Glomerular endothelial cell (primary cell): ENCODE measurements at places on chromosomes 5 and 9. TPM values are rescaled to one million over a fixed set of nuclear protein-coding genes. Genes with fewer than 3 reads are reported as not detected.

DNA sequence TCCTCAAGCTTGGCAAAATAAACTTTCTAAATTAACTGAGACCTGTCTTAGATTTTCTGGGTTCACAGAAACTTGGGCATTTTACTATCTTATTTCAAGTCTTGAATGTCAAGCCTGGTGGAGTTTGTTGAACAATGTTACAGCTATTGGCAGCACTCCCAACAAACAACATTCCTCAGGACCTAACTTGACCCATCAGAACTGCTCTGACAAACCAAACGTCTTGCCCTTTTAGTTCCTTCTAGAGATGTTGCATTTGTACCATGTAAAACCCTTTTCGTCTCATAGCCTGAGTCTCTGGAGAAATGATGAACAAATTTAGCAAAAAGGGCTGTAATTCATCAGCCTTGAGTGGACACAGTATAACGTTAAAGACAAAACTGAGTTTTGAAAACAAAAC lies 51.1 kb downstream of the GNA14 start:
- DNase-seq, result no peak

DNA sequence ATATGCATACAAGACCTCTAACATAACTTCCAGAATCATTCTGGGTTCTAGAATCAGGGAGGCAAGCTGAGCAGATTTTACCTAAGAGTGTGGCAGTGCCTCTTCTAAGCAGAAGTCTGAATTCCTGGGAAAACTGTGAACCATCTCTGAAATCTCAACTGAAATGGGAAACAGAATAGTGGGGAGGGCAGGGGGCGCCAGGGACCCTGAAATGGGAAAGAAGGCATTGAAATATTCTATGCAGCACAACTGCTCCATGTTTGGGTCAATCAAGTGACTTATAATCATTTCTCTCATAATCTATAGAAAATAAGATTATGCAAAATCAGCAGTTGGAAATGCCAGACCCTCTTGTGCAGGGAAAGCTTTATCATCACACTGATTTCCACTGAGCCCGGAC lies 156.1 kb downstream of the EBF1 start:
- DNase-seq, result no peak

GRCh38 chr5:125370461-125371205 lies 624.2 kb upstream of the ZNF608 start:
- no peak for DNase-seq

- DNase-seq, result no peak
Measured at GRCh38 chr9:99072040-99072394, 32.9 kb upstream of the TGFBR1 start.

GRCh38 chr5:64188776-64189175 lies 23.1 kb downstream of the RNF180 start:
- no peak for DNase-seq

GRCh38 chr5:157492886-157493285 lies 32.9 kb downstream of the NIPAL4 start:
- DNase-seq, result no peak

DNA sequence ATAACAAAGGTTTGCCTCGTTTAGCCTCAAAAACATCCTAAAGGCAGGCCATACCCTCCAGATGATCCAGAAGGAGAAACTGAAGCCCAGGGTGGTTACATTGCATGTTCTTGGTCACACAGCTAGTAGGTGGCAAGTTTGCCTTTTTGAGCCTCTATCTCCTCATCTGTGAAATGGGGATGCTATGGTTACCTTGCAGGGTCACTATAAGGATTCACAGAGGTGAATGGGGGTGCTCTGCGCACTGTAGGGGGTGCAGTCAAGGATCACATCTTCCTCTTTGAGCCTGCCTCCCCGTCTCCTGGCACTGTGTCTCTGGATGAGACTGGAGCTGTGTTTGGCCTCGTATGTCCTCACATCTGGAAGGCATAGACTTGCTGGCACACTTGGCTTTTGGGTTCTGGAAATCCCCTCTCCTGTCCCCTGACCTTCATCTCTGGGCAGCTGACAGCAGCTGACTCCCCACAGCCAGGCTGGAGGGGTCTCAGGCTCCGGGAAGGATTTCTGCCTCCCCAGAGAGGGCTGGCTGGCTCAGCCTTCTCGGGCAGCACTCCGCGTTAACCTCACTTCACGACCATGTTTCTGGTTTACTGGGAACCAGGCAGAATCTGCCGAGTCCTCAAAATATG lies 167.7 kb downstream of the RGS3 start:
- no peak for DNase-seq

DNA sequence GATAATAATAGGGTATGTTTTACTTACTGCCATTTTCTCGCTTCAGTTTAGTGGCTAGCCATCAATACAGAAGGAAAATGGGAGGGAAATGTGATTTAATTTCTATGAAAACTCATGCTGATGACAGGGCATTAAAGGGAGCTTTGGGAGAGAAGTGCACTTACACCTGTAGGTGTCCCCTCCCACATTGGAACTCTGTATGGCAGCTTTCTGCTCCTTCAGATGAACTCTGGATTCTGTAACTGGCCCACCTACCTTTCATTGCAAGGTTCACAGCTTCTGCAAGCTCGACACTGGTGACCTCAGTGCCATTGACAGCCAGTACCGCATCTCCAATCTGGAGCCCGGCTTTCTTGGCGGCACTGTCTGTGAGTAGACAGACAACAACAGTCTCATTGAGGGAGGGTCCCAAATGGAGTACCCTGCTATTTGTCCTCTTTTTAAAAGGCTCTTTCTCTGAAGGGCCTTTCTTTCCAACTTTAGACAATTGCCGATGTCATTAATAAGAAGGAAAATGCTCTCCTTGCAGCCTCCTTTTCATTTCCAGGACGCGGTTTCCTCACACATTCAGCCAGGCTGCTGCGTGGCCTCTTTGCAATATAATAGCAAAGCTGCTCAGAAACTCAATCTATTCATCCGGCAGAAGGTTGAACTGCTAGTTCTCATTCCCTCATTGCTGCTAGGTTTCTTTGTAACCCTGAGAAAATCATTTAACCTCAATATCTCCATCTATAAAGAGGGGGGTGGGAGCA lies 63.6 kb downstream of the NUDT12 start:
- no peak for DNase-seq

DNA sequence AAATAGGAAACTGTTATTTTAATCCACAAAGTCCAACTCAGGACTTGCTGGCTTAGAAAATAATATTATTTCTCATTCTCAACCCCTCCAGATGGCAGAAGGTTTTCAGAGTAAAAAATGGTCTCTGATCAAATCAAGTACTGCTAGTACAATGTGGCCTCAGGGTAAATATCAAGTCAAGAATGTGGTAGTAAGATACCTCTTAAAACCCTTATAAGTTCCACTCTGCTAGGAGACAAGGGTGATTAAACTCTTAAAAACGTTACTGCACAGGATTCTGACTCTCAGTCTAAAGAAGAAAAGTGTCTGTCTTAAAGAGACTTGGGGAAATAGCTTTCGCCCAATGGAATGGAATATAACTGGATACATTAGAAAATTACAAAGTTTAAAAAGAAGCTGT lies 120.8 kb upstream of the PDE4D start:
- no peak for DNase-seq

DNA sequence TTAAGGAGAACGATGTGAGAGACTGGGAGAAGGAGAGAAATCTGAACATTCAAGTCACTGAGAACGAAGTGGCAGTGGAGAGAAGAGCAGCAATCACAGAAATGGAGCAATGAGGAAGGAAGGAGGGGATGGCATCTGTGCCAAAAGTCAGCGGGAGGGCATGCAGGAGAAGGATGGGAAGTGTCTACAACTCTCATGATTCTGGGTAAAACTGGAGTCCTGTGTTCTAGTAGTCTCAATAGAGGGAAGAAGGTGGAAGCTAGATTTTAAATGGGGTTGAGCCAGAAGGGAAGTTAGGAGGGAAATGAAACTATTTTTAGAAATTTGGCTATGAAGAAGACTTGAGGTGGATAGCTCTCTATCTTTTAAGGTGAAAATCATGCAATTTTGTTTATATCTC lies 39.1 kb upstream of the SPATA31C2 start:
- DNase-seq, result no peak

GRCh38 chr5:97797994-97798451 lies 615.0 kb upstream of the RIOK2 start:
- DNase-seq, result no peak

DNA sequence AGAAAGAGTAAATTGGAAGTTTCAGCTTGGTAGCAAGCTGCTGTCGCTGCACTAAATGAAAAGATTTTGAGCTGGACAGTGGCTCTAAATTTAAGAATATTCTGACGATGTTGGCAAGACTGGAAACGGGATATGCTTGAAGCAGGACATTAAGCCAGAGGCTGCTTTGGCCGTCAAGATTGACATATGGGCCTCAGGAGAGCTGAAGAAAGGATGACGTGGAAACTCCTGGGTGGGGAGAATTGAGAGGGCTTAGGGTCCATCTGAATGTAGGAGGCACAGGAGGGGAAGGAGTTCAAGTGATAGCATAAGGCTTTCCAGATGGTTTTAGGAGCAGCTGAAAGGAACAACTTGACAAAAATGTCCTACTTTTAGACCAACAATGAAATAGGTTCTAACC lies 108.9 kb downstream of the PAPPA start:
- no peak for DNase-seq

NR6A1 gene
- total RNA-seq, result 0.10 and 1.3 TPM in 2 replicates

DNA sequence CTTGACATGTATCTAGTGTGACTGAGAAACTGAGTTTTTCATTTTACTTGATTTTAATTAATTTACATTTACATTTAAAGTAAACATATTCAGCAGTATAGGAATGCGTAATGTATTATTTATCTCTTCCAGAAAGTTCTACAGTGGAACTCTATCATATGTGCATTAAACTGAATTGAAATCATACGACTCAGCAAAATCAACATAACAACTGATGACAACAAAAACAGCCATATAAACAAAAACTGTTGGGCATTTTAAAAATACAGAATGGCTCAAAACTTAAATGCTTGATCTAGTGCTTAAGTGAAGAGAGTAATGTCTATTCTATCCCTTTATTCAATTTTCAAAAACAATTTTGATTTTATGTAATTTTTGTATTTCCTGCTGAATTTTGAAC lies 134.4 kb downstream of the TRPM3 start:
- DNase-seq, result no peak

ANKRD31 gene
- total RNA-seq, result 0.15 TPM in 1 of 2 replicates, not detected in the other

FYB1 gene
- total RNA-seq, result not detected in 2 replicates

ZNF454 gene
- 1.3 and 3.3 TPM in 2 replicates for total RNA-seq

IRX1 gene
- 0.06 TPM in 1 of 2 replicates, not detected in the other for total RNA-seq

DNA sequence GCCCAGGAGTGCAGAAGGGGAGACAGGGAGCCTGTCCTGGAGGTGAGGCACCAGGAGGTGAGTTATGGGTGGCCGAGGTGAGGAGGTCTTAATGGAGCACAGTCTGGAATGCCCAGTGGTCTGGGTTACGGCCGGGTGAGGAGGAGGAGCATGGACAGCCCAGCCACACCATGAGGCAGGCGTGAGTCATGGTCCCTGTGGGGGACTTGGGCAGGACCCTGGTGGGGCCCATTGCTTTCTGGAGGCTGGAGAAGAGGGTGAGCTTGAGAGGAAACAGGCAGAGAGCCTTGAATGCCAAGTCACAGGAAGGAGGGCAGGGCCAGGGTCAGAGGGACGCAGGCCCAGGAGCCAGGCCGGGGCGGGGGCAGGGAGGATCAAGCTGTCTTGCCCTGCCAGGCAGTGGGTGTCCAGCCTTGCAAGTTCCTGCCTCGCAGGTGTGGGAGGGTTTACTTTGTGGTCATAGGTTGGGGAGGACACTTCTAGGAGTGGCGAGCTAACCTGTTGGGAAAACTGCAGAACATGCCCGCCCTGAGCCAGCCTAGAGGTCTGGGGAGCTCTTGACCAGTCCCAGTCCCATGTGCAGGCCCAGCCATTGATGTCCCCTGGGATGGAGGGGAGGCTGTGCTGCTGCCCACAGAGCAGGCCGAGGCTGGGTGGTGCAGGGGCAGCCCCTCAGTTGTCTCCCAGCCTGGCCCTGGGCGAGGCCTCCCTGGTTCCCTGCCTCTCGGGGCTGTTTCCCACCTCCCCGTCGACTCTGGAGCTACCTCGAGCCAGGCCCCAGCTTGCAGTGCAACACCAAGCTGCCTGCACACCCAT lies 2.8 kb downstream of the CACNA1B start:
- DNase-seq, result no peak

DNA sequence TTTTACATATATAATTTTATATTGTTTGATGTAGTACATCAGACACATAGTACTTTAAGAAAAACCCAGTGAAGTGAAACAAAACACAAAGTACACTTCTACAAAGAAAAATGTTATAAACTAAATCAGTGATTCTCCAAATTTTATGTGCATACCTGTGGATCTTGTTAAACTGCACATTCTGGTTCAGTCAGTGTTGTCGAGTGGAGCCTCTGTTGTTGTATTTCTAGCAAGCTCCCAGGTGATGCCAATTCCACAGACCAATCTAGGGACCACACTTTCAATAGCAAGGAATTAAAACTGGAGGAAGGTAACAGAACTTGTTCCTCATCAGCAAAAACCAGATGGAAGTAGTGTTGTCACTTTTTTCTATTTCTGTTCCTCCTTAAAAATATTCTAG lies 183.8 kb upstream of the CD180 start:
- no peak for DNase-seq

LCN2 gene
- not detected in 2 replicates for total RNA-seq

SPATA31C1 gene
- not detected in 2 replicates for total RNA-seq

- no peak for DNase-seq
Measured at GRCh38 chr5:172478256-172478655, 23.9 kb upstream of the SH3PXD2B start.

GRCh38 chr9:95315108-95315746 lies 2.3 kb downstream of the FANCC start:
- DNase-seq, result no peak

GRCh38 chr9:93020771-93021670 lies 37.5 kb upstream of the SUSD3 start:
- DNase-seq, result no peak

DNA sequence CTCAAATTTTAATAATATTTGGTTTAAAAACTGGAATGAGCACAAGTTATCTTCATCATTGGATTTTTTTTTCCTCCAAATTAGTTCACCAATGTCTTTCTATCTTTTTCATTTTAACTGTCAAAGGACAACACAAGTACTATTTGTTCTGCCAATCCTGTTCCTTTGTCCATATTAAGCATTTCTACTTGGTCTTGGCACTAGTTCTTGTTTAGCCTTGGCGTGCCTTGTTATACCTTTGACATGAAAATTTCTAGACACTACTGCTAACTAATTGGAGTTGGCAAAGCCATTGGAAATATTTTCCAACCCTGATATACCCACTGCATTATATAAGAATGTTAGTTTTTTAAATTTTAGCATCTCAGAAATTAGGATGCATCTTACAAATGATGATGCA lies 3.8 kb downstream of the SPINK6 start:
- no peak for DNase-seq

DNA sequence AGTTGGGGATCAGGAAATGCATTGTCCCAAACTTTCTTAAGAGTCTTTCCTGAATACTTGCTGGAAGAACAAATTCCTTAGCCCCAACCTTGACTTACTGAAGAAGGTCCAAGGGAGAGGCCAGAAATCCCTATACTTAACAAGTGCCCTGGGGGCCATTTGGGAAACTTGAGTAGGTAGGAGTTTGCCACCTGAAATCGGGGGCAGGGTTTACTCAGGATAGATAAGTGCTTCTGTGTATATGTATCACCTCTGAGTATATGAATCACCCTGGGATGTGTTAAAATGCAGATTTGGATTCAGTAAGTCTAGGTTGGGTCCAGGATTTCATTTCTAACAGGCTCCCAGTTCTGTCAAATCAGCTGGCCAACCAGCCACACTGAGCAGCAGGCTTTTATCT lies 47.9 kb upstream of the MYO10 start:
- DNase-seq, result no peak

- no peak for DNase-seq
Measured at GRCh38 chr5:52668139-52668538, 119.6 kb upstream of the ITGA1 start.

SLC25A2 gene
- 0.76 TPM in 1 of 2 replicates, not detected in the other for total RNA-seq
